ENCODE measurements at places on chromosomes 5 and 9.

DNA sequence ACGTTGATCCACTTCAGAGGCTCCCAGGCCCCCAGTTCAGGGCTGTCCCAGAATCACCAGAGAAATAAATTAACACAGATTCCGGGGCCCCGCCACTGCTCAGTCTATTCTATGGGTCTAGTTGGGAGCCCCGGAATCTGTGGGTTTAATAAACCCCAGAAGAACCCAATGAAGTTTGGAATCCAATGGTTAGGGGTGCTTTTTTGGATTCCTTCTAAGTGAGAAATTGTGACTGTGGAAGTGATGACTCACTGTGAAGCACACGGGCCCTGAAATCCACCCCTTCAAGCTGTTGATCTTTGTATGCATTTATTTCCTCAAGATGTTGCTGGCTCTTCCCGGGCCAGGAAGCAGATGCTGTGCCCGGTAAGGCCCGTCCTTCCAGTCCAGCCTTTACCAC lies 57.3 kb upstream of the SLC28A3 start:
- DNase-seq: no peak

- DNase-seq: no peak
These were observed 84.2 kb downstream of the FBXO38 start for GRCh38 chr5:148467958-148468357.

DNA sequence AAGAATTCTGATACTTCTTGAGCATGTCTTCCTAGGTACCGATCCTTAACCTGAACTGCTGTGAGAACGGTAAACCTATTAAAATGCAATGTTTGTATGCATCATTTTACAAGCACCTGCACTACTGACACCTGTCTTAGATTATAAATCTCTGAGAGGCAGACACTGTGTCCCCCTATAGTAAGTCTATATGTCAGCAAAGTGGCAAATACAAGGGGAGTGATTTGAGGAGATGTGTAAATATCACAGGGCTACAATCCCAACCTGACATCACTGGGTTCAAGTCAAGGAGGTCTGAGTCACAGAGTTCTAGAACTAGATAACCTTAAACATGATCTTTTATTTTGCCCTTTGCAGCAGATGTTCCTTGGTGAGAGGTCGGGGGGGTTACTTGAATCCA lies 64.1 kb downstream of the ANKH start:
- no peak for DNase-seq

DNA sequence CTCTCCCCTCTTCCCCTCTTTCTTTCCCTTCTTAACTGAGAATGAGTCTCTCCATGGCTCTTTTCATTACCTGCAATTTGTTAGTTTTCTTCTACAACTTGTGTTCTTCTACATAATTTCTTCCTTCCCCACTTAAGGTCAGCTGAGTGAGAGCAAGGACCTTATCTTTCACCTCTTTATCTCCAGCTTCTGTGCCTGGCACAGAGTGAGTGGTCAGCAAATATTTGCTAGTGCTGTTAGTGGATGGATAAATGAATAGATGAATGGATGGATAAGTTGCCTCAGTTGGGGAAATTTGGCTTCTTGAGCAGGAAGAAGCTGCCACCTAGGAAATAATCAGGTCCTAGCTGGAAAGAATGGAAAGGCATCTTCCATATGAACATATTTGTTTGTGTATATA lies 44.6 kb upstream of the PPARGC1B start:
- no peak for DNase-seq

GRCh38 chr5:118253225-118254061 lies 734.9 kb downstream of the DTWD2 start:
- no peak for DNase-seq

DNA sequence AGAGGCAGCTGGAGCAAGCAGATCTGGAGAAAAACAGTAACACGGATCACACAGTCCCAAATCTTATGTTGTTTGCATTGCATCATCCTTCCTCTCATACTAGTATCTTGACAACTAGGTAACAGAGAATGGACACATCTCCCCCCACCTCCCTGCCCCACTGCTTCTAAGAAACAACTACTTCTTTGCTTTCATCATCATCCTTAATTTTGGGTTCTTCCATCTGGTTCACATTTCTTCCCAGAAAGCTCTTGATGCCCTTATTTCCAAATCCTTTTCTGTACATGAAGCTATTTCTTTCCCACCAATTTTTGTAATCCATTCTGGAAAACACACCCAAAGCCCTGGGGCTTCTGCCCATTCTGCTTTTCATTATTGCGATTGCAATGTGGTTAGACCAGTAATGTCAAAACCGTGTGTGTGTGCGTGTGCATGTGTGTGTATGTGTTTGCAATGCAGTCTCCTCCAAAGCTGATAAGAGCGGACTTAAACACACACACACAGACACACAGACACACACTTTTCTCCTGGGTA lies 254.7 kb upstream of the SLC30A5 start:
- no peak for DNase-seq

DNA sequence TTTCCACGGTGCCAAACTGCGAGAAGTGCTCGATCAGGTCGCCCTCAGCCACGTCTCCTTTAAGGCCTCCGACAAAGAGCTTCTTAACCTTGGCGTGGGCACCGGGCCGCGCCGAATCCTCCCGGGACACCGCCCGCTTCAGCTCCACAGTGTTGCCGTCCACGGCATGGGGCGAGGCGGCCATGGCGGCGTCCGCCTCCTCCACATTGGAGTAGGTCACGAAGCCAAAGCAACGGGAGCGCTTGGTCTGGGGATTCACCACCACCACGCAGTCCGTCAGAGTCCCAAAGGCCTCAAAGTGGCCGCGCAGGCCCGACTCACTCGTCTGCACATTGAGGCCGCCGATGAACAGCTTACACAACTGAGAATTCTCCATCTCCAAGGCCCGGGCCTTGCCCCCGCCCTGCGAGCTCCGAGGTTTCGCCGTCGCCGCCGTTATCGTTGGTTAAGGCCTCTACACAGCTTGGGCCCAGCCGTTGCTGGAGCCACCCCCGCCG lies 424 bp downstream of the HNRNPA0 start:
- DNase-seq: no peak

DNA sequence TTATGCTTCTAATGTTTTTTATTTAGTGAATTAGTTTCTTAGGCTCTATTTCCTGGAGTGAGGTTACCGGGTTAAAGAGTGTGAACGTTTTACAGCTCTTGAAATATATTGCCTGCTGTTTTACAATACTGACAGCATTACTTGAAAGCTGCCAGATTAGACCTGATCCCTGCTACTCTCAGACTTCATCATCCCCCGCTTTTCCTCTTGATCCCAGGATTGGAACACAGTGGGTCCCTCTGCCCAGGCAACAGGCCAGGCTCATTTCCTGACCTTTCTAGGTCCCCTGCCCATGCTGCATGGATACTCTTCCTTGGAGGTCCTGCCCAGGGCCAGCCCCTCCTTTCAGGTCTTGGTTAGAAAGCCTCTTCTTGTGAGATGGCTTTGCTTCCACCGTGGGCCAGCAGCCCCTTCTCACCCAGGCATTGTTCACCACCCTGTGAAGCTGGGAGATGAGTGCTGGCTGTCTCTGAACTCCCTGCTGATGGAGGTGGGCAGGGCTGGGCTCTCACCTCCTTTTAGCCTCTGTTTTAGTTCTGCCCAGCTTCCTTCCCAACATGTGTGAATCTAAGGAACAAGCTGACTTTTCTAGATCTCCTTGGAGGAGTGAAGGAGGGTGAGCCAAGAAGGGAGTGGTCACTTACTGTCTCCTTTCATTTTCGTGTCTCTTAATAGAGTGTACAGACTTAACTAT lies 15.5 kb upstream of the FAM120AOS start:
- no peak for DNase-seq

- DNase-seq: no peak
These were observed 666 bp downstream of the SNX30 start for GRCh38 chr9:112751056-112751795.

- DNase-seq: no peak
These were observed 47.8 kb downstream of the PAM start for GRCh38 chr5:102802708-102803458.

- no peak for DNase-seq
These were observed 419.6 kb downstream of the EFNA5 start for GRCh38 chr5:107251151-107251550.

GRCh38 chr5:164672205-164672604 lies 1166.8 kb downstream of the MAT2B start:
- DNase-seq: no peak

DNA sequence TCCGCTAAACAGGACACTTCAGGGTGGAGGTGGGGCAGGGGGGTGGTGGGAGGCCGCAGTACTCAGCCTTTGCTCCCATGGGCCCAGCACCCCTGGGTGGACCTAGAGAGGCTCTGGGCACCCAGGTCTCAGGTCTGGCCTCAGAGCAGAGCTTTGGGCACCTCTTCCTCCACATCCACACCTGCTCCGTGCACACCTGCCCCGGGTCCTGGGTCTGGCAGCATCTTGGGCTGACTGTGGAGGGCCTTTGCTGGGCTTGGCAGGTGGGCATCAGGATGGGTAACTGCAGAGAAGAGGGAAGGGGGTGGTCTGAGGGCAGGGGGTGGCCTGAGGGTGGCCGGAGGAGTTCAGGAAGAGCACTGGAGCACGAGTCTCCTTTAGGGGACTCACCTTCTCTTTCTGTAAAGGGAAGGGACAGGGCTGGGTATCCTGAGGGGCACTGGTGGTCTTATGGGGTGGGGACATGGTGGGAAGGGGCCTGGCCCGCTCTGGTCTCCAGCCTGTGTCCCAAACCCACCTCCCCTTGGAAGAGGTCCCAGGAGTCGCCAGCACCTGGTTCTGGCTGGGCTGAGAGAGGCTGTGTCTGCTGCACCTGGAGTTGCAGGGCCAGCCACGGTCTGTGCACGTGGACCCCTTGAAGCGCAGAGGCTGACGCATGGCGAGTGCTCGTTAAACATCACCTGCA lies 106.7 kb upstream of the IER5L start:
- no peak for DNase-seq

- DNase-seq: no peak
These were observed 123.5 kb upstream of the LMX1B start for GRCh38 chr9:126490214-126490631.

GRCh38 chr9:115747731-115748130 lies 405.9 kb upstream of the PAPPA start:
- no peak for DNase-seq

GRCh38 chr9:16817002-16817401 lies 53.5 kb downstream of the BNC2 start:
- DNase-seq: no peak

DNA sequence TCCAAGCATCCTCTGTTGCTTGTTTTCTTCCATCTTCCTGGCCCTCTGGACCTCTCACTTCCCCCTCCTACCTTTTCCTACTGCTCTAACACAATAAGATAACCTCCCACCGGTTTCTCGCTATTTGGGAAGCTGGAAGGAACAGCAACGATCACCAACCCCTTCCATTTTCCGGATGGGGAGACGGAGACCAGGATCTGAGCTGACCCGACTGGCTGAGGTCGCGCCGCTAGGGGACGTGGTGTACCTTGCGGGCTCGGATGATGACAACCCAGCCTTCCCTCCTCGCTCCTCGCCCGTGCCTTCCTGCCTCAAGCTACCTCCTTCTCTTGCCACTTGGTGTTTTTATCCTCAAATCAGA lies 1.9 kb downstream of the LPAR1 start:
- DNase-seq: no peak

DNA sequence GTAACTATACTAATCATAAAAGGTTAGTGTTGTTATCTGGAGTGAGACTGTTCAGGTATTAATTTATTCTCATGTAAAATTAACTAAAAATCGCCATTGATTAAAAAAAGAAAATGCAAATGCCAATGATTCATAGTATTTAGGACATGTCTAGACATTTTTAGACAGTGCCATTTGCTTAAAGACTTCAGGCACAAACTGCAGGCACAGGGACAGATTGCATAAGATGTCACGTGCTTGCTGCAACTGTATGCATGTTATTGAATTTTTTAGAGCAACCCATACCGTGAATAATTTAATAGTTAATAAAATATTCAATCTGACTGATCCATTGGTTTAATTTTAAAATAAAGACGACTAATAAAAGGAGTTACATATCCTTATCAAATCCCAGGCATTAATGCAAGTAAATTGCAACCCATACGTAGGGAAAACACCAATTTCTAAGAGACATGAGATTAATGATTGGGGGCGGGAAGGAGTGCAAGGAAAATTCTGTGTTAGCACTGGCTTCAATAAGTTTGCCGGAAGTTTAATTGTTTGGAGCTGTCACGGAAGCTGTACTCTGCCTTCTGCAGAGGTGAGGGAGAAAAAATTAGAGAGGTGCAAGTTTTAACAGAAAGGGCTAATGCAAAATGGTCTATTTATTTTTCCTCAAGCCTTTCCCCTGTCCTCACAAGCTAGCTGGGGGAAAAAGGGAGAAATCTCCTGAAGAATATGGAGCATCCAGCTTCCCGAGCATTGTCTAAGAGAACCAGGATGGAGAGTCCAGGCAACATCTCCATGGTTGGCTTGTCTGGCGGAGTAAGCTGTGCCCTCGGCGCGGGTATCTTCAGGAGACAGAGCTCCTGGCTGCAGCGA lies 2.9 kb downstream of the EDIL3 start:
- peak; percentile 20 for DNase-seq

GRCh38 chr5:85604378-85604777 lies 1013.4 kb upstream of the COX7C start:
- DNase-seq: no peak

DNA sequence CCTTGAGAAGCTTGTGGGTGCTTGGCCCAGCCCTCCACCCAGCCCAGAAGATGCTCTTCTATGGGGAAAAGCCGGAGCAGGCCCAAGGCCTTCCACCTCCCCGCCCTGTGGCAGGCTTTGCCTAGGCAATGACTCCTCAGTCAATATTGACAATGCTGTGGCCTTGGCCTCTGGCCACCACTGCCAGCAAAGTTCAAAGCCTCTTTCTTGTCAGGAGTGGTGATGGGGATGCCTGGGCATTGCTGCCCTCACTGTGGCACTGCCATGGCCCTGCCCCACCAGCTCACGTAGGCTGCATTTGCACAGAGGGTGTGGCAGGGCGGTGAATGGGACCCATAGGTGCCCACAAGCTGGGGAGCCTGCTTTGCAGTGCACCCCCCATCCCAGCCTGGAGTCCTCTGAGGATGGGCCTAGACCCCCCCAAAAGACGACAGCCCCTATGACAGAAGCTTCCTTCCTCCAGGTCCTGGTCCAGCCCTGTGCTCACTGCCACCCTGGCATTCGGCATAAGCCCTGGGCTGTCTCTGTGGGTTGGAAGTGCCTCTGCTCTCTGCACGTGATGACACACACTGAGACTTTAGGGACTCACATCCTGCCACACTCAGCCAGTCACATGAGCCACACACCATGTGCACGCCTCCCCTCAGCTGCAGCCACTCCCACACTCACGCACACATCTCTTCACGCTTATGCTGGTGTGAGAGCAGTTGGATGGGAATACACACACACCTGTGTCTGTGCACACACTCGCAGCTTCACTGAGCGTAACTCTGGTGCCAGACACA lies 31.1 kb downstream of the MORN5 start:
- DNase-seq: no peak

GRCh38 chr9:3528451-3528850 lies 2.6 kb upstream of the RFX3 start:
- no peak for DNase-seq

GRCh38 chr9:20925256-20926045 lies 106.0 kb downstream of the HACD4 start:
- DNase-seq: no peak

DNA sequence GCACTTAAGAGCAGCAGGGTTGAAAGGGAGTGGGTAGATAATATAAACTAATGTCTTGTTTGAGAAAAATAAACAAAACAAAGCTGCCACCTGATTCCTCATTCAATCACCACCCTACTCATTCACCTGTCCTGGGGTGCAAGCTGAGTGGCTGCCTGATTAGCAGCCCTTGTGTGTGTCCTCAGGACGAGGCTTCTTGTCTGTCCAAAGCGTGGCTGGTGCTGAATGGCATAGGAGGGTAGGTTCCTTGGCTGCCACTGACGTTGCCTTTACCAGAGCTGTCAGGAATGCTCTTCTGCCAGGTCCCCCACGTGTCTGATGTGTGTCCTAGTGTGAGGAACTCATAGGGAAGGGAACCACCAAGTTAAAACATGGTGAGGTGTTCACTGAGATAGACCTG lies 146.6 kb upstream of the SLC24A2 start:
- DNase-seq: no peak
